Cortex of kidney (tissue), 1 donor: ENCODE measurements at places on chromosomes 3 and 15.

- no peak for DNase-seq
Observed at GRCh38 chr15:93109336-93110102, 20.5 kb upstream of the RGMA start.

DNA sequence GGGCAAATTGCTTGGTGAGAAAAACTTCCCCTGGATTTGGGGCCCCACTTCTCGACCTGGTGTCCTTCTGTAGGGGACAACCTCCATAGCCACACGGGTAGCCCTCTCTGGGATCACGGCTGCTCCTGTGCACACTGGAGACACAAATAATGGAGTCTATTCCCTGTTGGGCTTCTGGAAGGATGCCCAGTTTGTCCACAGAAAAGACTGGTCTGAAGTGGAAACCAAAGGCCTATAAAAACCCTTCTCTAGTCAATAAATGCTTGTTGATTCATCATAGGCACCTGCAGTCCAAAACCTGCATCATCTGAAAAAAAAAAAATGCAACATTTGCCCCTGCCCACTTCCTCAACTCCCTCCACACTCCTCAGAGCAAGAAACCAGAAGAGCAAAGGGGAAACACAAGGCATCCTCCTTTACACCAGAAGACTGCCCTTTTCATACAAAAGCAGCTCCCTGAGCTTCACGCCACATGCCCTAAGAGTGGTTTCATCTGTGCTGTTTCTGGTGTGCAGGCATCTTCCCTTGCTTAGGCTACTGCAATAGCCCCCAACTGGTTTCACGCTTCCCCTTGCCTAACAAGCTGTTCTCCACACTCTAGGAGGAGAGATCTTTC lies 36.3 kb downstream of the SRGAP3 start:
- no peak for DNase-seq

GRCh38 chr3:155007729-155008128 lies 72.4 kb upstream of the MME start:
- DNase-seq, result no peak

DNA sequence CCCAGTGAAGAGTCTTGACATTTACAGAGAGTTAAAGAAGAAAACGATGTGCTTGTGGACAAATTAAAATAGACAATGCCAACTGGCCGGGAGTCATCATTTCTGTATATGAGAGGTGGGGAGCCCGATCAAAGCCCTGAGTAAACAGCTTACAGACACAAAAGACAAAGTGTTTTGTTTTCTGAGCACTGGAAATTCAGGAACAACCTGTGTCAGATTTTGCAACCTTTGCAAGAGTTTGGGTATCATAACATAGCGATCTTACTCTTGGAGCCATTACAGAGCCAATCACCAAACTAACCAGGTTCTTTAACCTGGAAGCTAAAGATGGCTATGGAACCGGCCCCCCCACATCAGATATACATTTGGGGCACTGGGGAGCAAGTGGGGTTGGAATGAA lies 101.9 kb upstream of the LRIG1 start:
- DNase-seq, result no peak

- DNase-seq, result no peak
Observed at GRCh38 chr15:26433818-26434217, 339.0 kb downstream of the GABRB3 start.

GRCh38 chr3:151909681-151910405 lies 36.4 kb downstream of the SUCNR1 start:
- DNase-seq, result no peak

- DNase-seq, result no peak
Observed at GRCh38 chr3:170322566-170323269, 34.8 kb upstream of the SKIL start.

DNA sequence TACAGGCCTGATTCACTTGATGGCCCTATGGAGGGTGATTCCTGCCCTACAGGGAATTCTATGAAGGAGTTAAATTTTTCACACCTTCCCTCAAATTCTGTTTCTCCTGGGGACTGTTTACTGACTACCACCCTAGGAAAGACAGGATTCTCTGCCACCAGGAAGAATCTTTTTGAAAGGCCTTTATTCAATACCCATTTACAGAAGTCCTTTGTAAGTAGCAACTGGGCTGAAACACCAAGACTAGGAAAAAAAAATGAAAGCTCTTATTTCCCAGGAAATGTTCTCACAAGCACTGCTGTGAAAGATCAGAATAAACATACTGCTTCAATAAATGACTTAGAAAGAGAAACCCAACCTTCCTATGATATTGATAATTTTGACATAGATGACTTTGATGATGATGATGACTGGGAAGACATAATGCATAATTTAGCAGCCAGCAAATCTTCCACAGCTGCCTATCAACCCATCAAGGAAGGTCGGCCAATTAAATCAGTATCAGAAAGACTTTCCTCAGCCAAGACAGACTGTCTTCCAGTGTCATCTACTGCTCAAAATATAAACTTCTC lies 43.6 kb downstream of the BLM start:
- DNase-seq, result no peak

DNA sequence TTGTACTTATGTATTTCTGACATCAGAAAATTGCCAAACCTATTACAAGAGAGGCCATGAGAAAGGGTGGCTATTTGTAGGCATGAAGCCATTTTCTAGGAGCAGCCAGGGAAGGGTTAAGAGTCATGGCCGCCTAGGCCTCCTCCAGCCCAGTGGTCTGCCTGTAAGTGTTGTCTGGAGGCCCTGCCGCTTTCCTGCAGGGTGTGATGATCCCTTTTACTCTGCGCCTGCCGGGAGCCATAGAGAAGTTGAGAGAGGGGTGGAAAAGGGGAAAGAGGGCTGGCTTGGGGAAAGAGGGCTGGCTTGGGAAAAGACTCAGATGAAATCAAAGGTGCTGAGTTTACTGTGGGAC lies 29.1 kb upstream of the KCTD6 start:
- DNase-seq, result no peak

DNA sequence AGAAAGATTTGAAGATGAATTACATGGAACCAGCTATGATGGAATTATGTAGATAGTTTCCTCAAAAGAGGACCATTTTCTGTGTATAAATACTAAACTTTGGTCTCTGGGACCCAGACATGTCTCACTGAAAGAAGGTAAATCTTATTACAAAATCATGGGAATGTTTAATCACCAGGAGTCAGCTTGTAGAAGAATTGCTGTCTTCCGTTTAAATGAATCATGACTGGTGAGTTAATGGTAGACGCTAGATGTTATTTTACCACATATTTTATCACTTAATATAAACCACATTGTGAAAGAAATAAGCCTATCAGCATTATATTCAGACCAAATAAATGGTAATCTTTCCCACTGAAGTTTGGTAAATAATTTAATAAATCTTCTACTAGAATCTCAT lies 322.3 kb upstream of the SUCLG2 start:
- DNase-seq, result no peak

GRCh38 chr3:34365771-34366170 lies 567.3 kb downstream of the PDCD6IP start:
- no peak for DNase-seq

DNA sequence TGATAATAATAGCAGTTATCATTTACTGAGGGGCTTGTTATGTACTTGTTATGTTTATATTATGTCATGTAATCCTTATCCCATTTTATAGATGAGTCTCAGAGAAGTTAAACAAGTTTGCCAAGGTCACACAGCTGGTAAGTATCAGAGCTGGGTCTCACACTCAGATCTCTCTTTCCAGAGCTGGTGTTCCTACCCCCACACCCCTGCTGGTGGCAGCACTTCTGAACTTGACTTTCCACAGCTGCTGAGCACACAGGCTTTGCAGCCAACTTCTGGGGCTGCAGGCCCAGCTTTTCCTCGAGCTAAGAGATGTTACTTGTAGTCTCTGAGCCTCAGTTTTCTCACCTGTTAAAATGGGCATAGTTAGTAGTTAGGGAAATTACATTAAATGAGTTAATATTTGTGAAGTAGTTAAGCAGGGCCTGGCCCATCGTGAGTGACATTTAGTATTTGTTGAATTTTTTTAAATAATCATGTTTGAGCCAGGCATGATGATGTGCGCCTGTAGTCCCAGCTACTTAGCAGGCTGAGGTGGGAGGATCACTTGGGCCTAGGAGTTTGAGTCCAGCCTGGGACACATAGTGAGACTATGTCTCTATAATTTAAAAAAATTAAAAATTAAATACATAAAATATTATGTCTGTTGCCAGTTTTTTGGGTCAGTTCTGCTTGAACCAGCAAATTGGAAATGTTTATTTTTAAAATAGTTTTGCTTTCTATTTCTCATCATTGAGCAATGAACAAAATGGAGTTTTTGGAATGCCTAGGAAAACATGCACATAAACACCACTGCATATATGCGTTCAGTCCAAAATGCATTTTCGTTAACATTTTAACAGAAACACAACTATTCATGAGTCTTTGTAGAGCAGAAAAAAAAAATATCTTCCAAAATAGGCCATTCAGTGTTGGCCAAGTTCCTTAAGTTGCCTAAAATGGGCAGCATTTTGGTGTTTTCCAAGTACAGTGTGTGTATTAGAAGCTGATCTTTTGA lies 87.3 kb downstream of the SMAD6 start:
- DNase-seq, result no peak

- DNase-seq, result no peak
Observed at GRCh38 chr3:48581621-48582481, 13.3 kb downstream of the COL7A1 start.
